AG08396 (cell line): ENCODE measurements at places on chromosomes 2 and 18.
A peak's percentile ranks its signal among the peaks of the same experiment; 100 is the strongest.

DNA sequence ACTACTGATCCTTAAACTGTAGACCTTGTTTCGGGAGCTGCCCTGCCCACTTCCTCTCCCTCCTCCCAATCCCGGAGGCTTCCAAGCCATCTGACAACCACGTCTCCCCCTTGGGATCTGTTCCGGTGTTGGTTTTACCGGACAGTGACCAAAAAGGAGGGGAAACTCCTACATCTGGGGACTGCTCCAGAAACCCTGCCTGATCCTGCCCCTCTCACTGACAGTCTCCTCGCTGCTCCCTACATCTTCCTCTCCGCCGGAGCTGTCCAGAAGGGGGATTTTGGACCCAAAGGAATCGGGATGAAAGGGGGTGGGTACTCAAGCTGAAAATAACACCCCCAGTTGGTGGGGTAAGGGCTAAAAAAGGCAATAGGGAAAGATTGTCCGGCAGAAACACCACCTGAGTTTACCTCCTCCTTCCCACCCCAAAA lies 1.5 kb downstream of the INO80D start:
- peak; percentile 76 for DNase-seq

GRCh38 chr2:222545823-222546795 lies 109.8 kb downstream of the FARSB start:
- no peak for DNase-seq

- DNase-seq, result no peak
Measured at GRCh38 chr2:126627643-126628042, 28.3 kb upstream of the GYPC start.

GRCh38 chr2:66370824-66371223 lies 64.1 kb upstream of the MEIS1 start:
- DNase-seq, result no peak

GRCh38 chr2:234437642-234438304 lies 59.1 kb downstream of the ARL4C start:
- no peak for DNase-seq

DNA sequence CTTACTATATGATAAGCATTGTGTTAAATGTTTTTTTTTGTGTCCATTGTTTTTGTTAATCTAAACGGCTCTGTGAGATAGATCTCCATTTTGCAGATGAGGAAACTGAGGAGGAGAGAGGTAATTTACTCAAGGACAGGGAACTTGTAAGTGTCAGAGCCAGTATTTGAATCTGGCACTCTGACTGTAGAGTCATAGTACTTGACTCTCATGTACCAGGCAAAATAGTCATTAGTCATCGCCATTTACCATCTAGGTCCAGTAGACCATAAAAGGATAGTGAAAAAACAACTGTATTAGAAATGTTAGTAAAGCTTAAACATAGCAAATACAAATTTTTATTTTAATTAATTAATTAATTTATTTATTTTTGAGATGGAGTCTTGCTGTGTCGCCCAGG lies 4.8 kb downstream of the PSMD14 start:
- no peak for DNase-seq

- DNase-seq, result no peak
Measured at GRCh38 chr2:160731856-160732255, 238.2 kb upstream of the RBMS1 start.
